ENCODE measurements at places on chromosomes 4 and X.

DNA sequence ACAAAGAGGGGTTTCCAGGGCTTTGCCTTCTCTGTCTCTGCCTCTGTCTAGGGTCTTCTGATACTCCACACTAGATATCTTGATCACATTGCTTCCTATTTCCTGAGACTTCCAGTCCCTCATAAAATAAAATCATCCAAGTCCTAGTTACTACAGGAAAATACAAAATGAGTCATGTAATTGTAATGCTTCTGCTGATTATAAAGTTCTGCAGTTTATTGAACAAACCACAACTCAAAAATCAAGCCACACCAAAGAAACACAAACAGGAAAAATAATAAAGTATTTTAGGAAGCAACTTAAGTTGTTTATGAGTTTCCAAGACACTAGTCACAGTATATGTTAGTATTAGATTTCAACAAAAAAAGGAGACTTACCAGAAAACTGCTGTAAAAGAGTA, 695.1 kb upstream of the GALNTL6 start:
- no peak for DNase-seq

- no peak for DNase-seq
Observed at GRCh38 chr4:72209600-72209999, 177.8 kb downstream of the NPFFR2 start.

GRCh38 chr4:2284934-2285612, 23.2 kb upstream of the MXD4 start:
- no peak for DNase-seq

DNA sequence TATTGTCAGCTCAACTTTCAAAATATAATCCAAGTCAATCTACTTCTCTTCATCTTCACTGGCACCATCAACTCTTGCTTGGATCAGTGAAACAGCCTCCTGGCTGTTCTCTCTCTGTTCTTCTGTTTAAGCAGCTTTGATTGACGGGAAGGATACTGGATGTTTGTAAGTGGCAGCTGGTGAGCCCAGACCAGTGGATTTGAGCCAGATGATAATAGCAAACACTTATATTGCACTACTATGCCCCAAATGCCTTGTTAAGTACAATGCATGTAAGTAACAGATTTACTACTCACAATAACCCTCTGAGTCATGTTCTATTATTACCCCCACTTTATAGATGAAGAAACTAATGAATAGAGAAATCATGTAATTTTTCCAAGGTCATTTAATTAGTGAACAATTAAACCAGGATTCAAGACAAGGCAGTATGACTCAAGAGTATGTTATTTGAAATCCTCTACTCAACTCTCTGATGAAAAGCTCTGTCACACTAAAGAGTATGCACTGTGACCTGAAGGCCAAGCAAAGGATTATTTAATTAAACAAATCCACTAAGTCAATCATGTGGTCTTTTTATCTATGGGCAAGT, 44.8 kb downstream of the SPANXN3 start:
- DNase-seq, result peak; percentile 16

DNA sequence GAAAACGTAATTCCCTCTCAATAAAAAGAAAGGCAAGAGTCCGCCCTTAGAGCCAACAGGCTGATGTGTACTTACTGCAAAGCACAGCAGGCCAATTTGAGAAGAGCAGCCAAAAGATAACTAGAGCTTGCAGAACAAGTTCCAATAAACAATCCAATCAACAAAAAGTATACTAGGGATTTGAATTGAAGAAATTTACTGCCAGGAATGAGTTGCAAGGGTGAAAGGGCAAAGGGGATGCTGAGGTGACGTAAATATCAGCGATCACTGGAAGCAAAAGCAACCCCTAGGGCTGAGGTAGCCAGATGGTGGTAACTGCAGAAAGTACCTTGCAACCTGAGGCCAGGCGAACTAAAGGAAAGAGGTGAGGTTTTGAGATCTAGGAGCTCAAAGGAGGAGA, 152.1 kb upstream of the TENM3 start:
- DNase-seq, result no peak

DNA sequence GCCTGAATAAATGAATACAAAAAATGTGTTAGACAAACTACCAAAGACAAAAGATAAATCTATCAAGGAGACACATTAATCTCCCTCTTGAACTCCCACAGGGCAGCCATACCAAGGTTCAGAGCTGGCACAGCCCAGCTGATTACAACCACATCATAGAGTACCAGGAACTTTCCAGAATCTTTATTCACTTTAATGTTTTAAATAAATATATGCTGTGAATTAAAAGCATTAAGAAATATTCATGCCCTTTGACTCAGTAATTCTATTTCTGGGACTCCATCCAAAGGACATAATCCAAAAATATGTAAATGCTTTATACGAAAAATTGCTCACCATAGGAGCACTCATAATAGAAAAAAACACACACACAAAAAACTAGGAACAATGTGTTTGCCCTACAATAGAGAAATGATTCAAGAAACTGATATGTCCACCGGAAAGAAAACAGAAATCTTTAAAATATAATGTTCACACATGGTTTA, 126.0 kb downstream of the LDB2 start:
- DNase-seq, result no peak

DNA sequence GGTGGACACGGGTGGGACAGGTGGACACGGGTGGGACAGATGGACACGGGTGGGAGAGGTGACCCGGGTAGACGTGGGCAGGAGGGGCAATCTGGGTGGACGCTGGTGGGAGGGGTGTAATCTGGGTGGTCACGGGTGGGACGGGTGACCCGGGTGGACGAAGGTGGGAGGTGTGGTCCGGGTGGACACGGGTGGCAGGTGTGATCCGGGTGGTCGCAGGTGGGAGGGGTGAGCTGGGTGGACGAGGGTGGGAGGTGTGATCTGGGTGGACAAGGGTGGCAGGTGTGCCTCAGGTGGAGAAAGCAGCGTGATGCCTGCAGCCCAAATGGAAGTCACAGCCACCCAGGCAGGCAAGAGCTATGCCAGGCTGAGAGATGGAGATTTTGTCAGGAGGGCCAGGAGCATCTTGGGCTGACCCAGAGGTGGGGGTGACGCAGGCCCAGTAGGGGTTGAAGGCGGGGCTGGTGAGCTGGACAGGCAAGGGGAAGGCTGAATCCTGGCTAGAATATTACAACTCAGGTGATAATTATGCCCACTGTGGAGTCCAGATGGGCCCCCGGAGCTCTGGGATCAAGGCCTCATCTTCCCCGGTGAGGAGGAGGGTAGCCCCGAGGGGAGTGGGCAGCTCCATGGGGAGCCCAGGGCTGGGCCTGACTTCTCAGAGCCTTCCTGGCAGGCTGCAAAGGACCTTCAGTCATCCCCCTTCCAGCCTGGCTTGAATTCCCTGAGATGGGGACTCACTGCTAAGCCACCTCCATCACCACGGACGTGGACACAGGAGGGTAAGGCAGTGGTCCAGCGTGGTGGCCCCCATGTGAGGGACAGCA, 100.0 kb downstream of the ADRA2C start:
- DNase-seq, result no peak

DNA sequence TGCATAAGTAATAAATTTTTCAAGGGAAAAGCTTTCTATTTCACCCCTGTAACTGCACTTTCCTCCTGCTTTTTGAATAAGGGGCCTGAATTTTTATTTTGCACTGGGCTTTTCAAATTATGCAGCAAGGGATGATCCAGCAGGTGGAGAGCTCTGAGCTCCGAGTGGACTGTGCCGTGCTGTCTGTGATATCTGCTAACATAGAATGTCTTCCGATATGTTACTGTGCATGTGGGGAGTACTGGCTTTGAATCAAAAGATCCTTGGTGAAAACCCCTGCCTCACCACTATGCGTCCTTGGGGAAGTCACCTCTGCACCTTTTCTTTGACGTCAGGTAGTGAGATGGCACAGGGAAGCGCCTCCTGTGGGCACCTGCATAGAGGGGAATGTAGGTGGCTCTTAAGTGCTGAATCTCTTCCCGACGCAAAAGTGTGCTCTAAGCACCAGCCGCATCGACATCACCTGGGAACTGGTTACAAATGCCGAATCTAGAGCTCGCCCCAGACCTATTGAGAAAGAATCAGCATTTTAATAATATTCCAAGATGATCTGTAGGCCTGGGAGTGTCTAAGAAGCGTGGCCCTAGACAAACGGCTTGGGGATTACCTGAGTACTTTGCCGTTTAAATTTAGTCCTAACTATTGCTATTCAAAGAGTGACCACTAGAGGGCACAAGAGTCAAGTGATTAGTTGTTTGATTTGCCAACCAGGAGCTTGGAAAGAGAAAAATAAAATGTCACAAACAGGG, 19.2 kb upstream of the WFS1 start:
- peak; percentile 77 for DNase-seq

GRCh38 chr4:158821228-158821971, 52.6 kb downstream of the FNIP2 start:
- no peak for DNase-seq
